ENCODE measurements at places on chromosomes 6 and 20.

DNA sequence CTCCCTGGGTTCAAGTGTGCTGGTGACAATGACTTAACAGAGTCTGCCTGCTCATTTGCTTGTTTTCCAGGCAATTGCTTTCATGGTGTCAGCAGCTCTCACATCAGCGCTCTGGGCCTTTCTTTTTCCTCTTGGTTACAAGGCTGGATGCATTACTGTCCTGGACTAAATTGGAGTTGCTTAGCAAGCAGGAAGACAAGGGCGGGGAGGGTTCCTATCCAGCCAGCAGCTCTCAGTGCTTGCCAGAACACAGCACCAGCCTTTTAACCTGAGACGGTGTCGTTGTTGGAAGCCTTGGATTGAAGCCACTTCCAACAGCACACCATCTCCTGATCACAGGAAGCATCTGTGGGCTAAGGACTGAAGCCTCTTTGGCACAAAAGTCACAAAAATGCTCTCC lies 606.9 kb downstream of the CDH26 start:
- DNase-seq: no peak

DNA sequence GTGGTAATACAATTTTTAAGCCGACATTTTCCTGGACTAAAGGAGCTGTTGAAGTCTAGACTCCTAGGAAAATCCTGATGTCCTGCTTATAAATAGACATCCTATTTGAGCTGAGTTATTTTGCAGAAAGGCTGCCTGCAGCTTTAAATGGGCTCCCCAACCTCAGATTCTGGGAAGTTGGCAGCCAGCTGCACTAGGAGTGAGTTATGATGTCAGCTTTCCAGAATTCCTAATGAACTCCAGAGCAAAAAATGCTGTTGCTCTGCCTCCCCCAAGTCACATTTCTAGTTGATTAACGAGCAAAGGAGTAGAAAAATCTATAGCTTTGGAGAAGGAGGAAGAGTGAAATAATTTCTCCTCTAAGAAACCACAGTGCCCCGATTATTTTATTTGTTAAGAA lies 346.3 kb upstream of the SULF2 start:
- no peak for DNase-seq

GRCh38 chr6:162307865-162308264 lies 419.7 kb downstream of the PRKN start:
- no peak for DNase-seq

- DNase-seq: peak; percentile 98
These were observed 24.7 kb upstream of the HDAC2 start for GRCh38 chr6:113995634-113996033.

DNA sequence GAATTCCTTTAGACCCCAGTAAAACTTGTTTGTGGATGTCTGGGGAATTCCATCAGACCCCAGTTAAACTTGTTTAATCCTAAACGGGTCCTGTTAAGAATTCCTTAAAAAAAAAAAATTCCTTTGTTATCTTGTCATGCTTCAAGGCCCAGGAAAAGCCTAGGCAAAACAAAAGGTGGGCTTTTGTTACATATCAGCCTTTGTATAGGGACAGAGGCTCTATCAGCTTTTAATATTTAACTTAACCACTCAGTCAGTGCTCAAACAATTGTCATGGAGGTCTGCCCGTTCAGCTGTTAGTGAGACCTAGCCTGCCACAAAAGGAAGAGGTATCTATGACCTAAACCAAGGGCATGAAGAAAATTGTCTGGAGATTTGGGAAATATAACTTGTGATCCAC lies 53.1 kb downstream of the SLC22A1 start:
- DNase-seq: no peak

DNA sequence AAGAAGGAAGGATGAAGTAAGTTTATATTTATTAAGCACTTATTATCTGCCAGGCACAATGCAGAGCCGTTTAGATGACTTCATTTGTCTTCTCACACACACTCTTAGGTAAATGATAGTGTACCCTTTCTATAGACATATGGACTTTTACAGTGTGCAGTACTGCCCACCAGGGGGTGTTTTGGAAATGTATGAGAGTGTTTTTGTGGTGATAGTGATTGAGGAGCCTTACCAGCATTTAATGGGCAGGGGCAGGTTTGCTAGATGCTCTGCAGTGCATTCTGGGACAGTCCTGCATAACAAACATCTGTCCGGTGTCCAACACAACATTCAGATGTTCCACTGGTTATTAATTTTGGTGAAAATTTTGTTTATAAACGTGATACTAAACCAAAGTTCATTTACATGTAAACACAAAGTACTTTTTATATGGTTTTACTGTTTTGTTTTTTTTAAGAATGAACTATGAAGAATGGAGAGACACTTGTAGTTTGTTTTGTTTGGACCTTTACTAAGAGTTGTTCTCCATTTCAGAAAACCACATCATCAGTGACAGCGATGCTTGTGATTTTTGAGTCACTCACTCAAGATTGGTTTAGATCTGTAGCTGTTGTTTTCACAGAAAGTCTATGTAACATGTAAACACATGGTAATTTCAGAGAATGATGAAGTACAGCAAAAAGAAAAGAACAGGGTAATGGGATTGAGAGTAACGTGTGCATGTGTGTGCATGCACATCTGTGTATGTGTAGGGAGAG lies 19.9 kb downstream of the KCNS1 start:
- DNase-seq: peak; percentile 57

DNA sequence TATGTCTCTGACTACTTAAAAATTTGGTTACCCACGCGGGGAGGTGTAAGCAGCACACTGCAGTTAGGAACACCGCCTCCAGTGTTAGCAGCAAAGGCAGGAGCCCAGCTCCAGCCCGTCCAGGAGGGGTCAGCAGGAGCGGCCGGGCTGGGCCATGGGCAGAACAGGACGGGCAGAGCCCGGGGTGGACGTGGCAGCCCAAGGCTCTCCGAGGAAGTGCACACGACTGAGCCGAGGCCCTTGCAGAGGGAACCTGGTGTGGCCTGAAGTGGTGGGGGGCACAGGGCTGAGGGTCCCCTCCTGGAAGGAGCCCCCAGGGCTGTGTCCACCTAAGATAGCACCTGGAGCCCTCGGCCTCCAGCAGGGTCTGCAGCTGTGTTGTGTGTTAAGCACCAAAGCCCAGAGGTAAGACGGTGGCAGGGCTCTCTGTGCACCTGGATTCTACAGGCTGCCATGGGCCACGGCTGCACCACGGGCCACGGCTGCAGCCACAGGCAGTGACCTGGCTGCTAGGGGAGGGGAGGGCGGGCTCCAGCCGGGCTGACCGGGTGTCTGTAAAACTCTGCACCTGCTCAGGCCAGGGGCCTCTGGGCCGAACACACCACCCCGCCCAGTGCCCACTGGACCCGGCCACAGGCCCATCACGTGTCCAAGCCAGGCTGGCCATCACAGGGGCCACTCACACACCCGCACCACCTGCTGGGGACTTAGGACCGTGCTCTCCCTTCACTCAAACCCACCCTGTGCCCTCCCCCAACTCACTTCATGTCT lies 6.6 kb downstream of the SLC2A4RG start:
- DNase-seq: no peak

GRCh38 chr6:70638468-70638867 lies 29.2 kb upstream of the SMAP1 start:
- DNase-seq: no peak

Data from foreskin fibroblast (primary cell).